ENCODE measurements at places on chromosomes 13 and 19.

GRCh38 chr13:80590551-80590950, 249.6 kb upstream of the SPRY2 start:
- no peak for DNase-seq

- DNase-seq: no peak
Observed at GRCh38 chr19:48216933-48217332, 38.8 kb downstream of the CARD8 start.

DNA sequence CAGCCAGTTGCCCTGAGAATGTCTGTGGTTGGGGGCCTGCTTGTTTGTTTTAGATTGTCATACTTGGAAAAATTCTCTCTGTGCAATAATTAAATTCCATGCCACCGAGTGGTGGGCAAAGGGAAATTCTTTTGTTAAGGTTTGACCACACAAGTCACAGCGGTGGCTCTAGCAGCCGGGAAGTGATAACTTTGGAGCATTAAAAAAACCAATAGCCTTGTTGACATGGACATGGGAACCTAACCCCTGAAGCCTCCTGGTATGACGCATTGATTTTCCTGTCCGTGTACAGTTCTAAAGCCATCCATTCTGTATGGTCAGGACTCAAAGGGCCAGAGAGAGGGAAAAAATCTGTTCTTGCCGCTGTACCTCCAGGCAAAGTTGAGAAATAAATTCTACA, 384.9 kb upstream of the ZNF507 start:
- no peak for DNase-seq

- no peak for DNase-seq
Observed at GRCh38 chr13:56720841-56721240, 419.9 kb upstream of the PRR20A start.

GRCh38 chr19:12464769-12465168, 19.8 kb downstream of the ZNF709 start:
- no peak for DNase-seq

- DNase-seq: no peak
Observed at GRCh38 chr19:37990362-37990761, 83.4 kb downstream of the SIPA1L3 start.

- DNase-seq: no peak
Observed at GRCh38 chr19:11576227-11576626, 1.2 kb downstream of the ACP5 start.

- DNase-seq: no peak
Observed at GRCh38 chr13:29081036-29081435, 260.9 kb downstream of the MTUS2 start.

GRCh38 chr19:47503130-47503825, 11.6 kb downstream of the NAPA start:
- DNase-seq: no peak

DNA sequence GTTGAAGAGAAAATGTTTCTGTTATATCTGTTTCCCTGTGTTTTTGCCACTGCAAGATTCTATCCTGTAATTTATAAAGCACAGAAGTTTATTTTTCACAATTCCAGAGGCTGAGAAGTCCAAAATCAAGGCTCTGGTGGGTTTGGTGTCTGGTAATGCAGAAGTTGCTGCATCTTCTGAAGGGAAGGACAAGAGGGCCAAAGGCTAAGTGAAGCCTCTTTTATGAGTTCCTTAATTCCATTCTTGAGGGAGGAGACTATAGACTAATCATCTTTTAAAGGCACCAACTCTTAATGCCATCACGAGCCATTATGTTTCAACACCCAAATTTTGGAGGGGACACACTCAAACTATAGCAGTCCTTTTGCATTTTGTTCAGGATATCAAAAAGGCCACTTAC, 34.1 kb upstream of the WDFY2 start:
- DNase-seq: no peak

DNA sequence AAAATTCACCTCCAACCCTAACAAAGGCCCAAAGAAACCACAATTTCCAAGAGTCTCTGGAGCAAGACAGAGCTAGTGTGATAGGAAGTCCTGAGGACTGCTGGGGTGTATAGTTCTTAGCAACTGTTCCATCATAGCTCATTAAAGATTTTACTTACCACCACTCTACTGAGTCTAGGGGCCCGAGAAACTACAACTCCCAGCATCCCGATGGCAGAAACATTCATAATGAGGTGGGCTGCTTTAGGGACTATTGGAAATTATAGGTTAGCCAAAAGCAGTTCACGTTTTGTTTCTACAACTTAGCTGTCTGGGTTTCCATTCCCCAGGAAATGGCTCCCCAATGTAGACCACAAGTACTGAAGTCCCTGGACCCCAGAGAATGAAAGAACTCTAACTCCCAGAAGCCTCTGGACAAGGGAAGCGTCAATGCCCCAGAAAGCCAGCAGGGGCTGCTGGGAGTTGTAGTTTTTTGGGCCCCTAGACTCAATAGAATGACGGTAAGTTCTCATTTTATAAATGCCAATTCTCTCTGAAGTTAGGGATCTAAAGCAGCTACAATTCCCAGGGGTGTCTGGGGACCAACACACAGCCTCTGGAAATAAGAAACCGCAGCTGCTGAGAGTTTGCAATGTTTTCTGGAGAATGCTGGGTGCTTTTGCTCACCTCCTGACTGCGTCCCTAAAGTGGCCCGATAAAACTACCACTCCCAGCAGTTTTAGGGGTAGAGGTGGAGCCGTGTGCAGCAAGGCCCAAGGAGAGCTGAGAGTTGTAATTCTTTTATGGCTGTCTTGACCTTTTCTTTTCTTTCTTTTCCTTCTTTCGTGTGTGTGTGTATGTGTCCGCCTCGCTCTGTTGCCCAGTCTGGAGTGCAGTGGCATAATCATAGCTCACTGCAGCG, 11.1 kb downstream of the FTL start:
- no peak for DNase-seq

DNA sequence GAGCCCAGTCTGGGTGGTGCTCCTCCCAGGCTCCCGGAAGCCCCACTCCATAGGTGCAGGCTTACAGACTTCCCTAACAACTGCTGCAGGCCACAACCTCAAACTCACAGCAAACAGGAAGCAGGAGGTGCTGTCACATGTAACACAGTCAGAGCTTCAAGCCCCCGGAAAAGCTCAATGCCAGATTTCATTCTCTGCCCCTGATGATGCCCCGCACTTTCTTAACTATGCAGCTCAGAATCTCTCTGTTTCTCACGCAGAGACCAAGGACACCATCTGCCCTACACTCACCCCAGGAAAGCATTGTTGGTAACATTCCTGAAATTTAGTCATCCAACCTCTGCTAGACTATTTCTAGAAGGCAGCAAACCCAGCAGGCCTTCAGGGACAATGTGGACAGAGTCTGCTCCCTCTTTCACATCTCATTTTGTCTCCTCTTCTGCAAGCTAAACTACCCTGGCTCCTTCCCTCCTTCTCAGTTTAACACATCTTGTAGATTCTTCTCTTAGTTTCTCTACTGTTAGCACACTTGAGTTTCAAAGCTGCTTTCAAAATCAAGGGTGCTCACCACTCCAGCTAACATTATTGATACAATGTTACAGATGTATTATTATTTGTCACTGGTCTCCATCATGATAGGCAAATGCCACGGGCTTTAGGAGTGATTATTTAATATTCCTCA, 162.5 kb downstream of the KCTD12 start:
- DNase-seq: no peak

GRCh38 chr19:32861596-32861995, 8.0 kb downstream of the SLC7A9 start:
- no peak for DNase-seq

GRCh38 chr13:33319859-33320258, 34.3 kb upstream of the STARD13 start:
- no peak for DNase-seq

GRCh38 chr19:58387338-58388174, 487 bp downstream of the RPS5 start:
- DNase-seq: no peak

- no peak for DNase-seq
Observed at GRCh38 chr19:33815380-33816340, 19.0 kb downstream of the KCTD15 start.

DNA sequence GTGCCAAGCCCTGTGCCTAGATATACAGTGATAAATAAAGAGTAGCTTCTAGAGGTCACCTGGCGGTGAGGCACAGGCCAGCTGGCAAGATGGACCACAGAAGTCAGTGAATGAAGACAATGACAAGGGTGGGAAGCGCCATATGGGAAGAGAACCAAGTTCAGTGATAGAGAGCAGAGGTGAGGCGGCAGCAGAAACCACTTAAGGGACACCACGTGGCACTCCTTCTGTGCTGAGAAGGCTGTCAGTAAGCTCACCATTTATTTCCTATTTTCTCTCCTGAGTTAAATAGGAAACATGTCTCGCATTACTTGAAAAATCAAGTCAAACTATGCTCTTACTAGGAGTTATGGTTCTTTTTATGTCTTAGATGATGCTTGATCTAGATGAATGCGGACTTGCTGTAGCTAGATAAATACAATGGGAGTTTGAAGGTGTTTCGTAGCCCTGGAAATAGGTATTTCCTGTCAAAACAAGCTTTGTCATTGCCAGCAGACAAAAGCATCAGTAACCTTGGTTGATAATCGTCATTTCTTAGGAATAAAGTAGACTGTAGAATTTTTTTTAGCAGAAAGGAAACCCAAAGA, 17.8 kb downstream of the ALOX5AP start:
- DNase-seq: no peak

DNA sequence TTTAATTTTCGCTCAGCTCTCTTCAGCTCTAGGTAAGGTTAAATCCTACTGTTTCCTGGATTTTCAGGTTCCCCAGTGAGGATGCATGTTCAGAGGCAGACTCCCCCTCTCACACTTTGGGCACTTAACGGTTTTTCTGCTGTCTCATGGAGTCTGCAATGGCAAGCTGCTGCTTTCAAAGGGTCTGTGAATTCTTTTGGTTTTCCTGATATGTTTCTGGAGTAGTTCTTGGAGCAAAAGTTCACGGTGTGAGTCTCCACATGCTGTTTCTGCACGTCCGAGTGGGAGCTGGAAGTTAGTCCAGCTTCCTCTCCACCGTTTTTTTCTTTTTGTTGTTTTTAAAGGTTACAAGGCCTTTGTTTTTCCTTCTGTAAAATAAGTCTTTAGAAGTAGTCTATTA, 35.4 kb downstream of the DNAJC15 start:
- DNase-seq: no peak

- no peak for DNase-seq
Observed at GRCh38 chr19:48568345-48568886, 16.4 kb downstream of the SULT2B1 start.

GRCh38 chr13:113129921-113130750, 7.5 kb downstream of the F10 start:
- no peak for DNase-seq

GRCh38 chr13:100300708-100301107, 211.8 kb downstream of the PCCA start:
- DNase-seq: no peak

DNA sequence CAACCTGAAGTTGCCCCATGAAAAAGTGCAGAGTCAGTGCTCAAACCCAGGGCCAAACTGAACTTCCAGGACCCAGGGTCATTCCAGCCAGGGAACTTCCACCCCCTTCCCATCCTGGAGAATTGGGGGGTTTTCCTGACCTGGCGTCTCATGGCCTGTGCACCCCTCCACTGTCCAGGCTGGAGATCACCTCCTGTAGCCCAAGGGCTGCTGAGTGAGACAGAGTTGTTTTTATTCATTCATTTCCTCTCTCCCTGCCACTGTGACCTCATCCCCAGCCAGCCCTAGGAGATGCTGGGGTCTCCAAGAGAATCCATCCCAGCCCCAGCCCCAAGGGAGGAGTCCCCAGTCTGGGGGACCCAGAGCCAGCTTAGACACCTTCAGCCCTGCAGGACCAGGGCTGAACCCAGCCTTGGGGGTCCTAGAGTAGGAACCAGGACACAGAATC, 4.2 kb downstream of the FCHO1 start:
- DNase-seq: no peak

GRCh38 chr19:6888967-6889366, 1.6 kb downstream of the ADGRE1 start:
- DNase-seq: no peak

GRCh38 chr19:35063940-35064818, 22.7 kb downstream of the HPN start:
- DNase-seq: no peak

DNA sequence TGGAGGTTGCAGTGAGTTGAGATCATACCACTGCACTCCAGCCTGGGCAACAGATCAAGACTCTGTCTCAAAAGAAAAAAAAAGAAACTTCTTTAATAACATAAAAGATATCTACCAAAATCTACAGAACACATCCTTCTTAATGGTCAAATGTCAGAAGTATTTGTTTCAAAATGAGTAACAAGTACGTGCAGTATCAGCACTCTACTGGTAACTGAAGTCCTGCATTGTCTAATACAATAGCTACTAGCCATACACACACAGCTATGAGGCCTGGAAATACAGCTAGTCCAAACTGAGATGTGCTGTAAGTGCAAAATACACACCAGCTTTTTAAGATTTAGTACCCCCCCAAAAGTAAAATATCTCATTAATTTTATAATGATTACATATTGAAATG, 88.1 kb downstream of the TSC22D1 start:
- DNase-seq: no peak

GRCh38 chr19:30690935-30691818, 319.0 kb downstream of the ZNF536 start:
- DNase-seq: no peak

DNA sequence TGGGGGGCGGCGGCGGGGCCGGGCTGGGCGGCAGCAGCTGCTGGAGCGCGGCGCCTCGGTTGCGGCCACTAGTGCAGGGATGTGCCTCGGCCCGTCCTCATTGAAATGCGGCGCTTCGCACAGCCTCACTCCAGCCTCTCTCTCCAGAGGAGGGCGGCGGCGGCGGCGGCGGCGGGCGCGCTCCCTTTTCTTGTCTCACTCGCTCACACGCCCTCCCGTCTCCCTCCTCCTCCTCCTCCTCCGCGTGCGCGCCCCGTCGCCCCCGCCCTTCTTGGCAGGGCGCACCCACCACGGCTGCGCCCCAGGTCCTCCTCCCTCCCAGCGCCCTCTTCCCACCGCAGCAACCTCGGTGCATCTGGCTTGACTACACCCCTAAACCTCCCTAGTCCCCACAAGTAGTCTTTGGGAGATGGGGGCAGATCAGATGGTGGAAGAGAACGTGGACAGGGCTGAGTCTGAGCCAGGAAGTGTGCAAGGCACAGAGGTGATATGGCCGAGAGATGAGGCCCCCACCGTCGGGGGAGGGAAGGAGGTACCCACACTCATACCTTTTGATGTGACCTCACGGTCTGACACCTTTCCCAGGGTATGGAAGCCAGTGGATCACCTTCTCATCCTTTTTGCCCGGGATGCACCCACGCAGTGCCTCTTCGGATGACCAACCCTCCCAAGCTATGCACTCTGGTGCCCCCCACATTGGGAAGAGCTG, at the start of gene DCLK1:
Gene DCLK1, minus strand, starts transcription at position 161 of the 709 bp plus-strand sequence.
- peak; percentile 56 for DNase-seq

- DNase-seq: no peak
Observed at GRCh38 chr13:67223024-67223423, 7.1 kb downstream of the PCDH9 start.

DNA sequence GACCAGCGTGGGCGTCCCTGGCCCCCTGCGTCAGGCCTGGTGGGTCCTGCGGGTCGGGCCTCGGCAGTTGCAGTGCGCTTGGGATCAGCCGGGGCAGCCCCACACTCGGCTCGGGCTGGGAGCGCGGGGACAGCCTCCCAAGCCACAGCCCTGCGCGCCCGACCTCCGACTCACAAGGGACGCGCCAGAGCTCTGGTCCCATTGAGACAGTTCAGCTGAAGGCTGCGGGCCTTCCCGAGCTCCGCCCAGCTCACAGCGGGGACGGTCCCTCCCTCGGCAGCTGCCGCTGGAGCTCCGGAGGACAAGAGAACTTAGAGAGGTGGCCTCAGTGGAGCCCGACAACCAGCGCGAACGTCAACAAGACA, 45.7 kb upstream of the ZNF730 start:
- DNase-seq: no peak

- DNase-seq: no peak
Observed at GRCh38 chr19:5918463-5919079, 4.5 kb downstream of the CAPS start.

Measured in neuronal stem cell (in vitro differentiated cells).